ENCODE measurements at places on chromosomes 11 and 22.

DNA sequence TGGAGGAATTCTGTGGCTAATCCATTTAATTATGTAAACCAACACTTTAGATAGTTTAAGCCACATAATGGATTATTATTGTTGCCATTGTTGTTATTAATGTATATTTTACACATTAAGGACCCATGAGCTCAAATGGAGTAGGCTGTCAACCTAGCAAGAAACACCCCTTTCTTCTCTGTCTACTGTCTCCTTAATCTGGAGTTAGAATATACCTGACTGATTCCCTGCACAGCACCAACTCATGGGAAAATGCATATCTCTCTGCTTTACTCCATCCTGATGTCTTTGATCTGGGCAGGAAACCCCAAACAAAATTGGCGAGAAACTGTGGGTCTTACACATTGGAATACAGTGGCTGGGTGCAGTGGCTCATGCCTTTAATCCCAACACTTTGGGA lies 24.0 kb upstream of the ME3 start:
- no peak for DNase-seq

DNA sequence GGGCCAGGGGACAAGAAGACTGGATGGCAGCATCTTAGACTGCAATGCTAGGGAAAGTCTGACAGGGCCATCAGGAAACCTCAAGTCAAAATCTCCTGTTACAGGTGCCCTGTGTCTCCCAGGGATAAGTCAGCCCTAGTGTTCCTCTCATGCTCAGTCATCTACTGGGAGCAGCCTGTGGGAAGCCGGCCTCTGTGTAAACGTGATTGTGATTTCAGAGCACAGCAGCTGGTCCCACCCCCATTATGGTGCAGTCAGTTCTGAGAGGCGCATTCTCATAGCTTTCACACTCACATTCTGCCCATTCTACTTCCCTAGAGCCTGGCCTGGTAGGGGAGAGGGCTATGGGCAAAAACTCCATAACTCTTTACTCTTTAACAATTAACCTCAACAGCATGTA lies 7.2 kb upstream of the SLN start:
- no peak for DNase-seq

- no peak for DNase-seq
Observed at GRCh38 chr11:127651175-127651887, 650.8 kb upstream of the KIRREL3 start.

GRCh38 chr22:49026494-49027367 lies 800.9 kb downstream of the BRD1 start:
- DNase-seq: no peak

- no peak for DNase-seq
Observed at GRCh38 chr11:104000798-104001197, 35.6 kb upstream of the DDI1 start.

- DNase-seq: no peak
Observed at GRCh38 chr11:122162095-122162494, 46.1 kb upstream of the BLID start.

GRCh38 chr11:64226507-64227051 lies 505 bp downstream of the NUDT22 start:
- DNase-seq: peak; percentile 44

DNA sequence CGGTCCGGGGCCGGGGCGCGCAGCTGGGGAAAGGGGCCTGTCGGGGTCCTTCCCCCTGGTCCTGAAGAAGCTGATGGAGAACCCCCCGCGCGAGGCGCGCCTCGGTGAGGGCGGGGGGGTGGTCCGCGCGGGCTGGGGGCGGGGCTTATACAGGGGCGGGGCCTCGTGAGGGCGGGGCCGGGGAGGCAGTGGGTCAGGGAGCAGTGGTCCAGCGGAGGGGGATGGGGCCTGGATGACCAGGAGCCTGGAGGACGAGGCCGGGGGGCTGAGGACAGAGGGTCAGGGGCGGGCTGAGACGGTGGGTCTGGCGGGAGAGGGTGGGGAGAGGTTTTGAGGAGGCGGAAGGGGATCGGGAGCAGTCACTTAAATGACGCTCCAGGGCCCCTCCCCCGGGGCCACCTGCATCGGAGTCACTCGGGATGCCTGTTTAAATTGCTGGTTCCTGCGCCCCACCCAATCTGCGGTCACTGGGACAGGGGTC lies 396 bp downstream of the TEF start:
- DNase-seq: peak; percentile 85

- no peak for DNase-seq
Observed at GRCh38 chr11:74465291-74465708, 2.0 kb downstream of the KCNE3 start.

- no peak for DNase-seq
Observed at GRCh38 chr22:38238519-38239071, 34.2 kb downstream of the TMEM184B start.

GRCh38 chr11:99505316-99505715 lies 484.6 kb downstream of the CNTN5 start:
- no peak for DNase-seq

GRCh38 chr11:77101043-77101537 lies 1.6 kb upstream of the OMP start:
- DNase-seq: no peak

- no peak for DNase-seq
Observed at GRCh38 chr11:70314730-70315129, 44.2 kb downstream of the PPFIA1 start.

- no peak for DNase-seq
Observed at GRCh38 chr11:63511048-63511748, 5.3 kb downstream of the LGALS12 start.

DNA sequence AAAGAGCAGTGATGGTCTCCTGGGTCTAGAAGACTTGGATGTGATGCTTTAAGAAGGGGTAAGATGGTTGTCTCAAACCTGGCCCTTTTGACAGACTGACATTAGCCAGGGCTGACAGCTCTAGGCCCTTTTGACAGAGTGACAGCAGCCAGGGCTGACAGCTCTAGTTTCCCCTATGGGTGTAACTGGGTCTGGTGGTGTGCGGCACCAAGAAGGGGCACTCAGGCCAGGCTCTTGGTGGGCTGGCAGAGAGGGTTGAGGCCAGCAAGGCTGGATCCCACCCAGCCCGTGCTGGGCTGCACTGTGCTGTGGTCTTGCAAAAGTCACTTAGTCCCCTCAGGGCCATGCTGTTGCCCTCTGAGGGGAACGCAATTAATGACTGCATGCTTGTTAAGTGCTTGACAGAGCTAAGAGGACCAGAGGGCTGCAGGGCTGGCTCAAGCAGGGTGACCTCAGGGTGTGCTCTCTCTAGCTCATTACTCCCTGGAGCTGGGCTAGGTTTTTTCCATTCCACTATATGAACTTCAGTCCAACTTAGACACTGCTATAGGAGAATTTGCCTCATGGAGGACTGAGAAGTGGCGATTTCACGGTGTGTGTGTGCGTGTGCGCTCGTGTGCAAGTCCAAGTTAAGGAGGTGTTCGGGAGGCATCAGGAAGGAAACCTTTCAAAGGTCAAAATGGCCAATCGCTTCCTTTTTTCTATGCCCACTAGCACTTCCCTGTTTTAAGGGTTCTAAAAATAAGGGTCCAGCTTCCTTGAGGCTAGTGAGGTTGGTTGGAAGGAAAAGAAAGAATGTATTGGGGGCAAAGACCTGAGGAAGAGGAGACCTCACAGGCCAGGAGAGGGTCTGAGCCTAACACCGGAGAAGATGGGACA lies 4.4 kb downstream of the UBASH3B start:
- no peak for DNase-seq
